Activated CD4-positive, CD25-positive, alpha-beta regulatory T cell (primary cell): ENCODE measurements at places on chromosomes 3 and 15.

DNA sequence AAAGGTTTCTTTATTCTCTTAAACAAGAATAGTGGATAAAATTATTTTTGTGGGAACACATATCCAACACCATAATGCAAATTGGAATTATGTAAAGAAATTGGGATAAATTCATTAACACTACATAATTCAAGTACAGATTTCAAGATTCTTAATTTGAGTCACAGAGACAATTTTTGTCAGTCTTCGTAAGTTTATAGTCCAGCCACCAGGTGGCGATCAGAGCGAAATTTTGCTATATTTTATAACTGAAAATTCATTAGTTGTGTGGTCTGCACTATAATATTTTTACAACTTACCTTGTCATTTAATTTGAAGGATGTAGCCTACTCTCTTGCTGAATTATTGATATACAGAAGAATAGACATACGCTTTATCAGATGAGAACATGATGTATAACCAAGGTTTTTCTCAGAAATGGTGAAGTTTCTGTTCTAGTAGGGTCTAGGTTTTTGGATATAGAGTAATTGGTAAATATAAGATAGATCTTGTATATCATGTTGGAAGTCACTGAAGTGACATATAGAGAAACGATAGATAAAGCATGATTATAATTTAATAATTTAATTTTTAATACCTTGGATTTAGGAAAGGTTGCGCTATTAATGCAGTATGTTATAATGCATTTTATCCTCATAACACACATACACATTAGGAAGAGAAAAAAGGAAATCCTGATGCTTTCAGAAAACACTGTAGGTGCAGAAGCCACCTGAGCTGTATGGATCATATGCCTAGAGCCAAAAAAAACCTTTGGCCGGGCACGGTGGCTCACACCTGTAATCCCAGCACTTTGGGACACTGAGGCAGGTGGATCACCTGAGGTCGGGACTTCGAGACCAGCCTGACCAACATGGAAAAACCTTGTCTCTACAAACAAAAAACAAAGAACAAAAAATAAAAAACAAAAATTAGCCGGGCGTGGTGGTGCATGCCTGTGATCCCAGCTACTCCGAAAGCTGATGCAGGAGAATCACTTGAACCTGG, 31.7 kb downstream of the PLSCR4 start:
- DNase-seq = no peak

DNA sequence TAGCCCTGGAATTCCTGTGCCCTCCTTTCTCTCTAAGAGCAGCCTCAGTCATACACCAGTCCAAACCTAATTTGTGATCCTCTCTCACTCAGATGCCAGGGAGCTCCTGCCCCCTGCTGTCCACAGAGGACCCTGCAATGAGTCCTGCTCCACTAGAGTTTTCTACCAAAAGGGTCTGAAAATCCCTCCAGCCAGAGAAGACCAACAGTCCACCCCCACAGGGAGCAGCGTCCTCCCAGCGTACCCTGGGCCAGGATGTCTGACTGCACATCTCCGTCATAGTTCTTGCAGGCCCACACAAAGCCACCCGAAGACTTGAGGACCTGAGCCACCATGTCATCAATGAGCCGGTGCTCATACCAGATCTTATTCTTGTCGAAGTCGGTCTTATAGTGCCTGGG, 15.4 kb downstream of the IDH2 start:
- DNase-seq = peak; percentile 37

GRCh38 chr3:55946574-55947160, 459.6 kb upstream of the WNT5A start:
- no peak for DNase-seq

DNA sequence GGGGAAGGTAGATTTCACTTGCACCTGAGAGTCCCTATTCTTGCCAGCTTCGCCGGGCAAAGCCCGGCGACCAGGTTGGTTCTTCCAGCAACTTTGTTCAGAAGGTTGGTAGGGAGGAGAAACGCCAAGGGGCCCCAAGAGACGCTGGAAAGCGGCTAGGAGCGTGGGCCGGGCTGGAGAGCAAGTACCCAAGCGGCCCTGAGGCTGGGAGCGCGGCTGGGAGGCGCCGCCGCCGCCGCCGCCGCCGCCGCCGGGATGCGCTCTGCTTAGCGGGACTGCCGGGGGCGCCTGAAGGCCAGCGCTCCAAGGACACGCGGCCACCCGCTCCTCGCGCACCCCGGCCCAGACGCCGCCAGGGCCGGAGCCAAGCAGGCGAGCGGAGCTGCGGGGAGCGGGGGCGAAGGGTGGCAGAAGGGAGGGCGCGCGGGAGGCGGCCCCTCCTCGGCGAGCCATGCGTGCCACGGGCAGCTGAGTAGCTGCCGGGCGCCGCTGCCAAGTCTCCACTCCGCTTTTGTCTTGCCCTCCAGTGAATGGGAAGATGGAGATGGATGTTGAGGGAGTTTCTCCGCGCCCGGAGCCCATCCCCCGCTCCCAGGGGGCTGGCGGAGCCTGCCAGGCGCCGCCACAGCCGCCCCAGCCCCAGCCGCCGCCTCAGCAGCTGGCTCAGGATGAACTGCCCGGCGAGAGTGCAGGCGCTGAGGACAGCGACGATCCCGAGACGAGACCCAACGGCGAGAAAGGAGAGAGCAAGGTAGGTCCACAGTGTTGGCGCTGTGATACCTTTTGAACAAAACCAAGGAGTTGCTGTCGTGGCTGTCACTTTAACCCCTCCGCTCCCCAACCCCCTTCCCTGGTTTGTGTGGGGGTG, 227.4 kb upstream of the AZI2 start:
- DNase-seq = no peak

DNA sequence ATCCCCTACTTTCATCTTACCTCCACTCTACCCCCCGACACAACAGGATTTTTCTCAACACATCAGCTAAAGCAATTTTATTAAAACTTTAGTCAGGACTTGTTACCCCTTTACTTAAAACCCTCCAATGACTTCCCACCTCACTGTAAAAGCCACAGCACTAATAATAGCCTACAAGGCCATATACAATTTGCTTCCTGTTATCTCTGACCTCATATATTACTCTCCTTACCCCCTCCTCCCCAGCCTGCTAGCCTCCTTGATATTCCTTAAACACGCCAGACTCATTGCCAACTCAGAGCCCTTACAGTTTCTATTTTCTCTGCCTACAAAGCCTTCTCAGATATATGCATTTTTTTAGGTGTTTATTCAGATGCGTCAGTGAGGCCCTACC, 54.4 kb downstream of the DCUN1D1 start:
- no peak for DNase-seq

DNA sequence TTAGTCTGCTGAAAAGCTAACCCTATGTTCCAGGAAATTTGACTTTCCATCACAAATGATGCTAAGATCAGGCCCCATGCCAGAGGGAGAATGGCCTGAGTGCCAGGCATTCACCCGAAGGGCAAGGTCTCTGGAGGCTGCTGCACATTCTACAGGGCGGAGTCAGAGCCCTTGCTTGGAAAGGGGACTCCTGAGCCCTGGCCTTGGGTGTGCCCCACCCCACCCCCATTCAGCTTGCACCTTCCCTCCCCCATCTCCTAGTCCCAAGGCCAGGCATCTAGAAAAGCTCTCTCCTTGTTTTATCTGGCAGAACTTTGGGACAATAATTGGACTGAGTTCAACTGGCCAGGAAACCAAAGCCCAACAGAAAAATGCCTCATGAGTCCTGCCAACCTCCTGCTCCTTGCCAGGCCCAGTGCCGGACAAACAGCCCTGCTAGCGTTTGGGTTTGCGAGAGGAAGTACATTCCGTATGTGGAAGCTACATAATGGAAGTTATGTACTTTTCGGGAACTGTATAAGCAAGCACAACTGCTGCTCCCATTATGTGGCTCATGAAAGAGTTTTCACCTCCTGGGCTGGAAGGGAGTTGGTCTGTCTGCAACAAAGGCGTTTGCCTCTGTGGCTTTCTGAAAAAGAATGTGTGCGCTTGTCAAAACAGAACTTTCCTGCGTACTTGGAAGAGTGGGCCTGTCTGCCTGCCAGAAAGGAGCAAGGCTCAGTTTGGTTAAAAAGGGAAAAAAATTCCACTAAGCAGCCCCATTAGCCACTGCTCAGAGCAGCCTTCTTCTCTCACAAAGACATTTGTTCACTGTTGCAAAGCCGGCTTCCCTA, 321.5 kb upstream of the CTNNB1 start:
- no peak for DNase-seq

DNA sequence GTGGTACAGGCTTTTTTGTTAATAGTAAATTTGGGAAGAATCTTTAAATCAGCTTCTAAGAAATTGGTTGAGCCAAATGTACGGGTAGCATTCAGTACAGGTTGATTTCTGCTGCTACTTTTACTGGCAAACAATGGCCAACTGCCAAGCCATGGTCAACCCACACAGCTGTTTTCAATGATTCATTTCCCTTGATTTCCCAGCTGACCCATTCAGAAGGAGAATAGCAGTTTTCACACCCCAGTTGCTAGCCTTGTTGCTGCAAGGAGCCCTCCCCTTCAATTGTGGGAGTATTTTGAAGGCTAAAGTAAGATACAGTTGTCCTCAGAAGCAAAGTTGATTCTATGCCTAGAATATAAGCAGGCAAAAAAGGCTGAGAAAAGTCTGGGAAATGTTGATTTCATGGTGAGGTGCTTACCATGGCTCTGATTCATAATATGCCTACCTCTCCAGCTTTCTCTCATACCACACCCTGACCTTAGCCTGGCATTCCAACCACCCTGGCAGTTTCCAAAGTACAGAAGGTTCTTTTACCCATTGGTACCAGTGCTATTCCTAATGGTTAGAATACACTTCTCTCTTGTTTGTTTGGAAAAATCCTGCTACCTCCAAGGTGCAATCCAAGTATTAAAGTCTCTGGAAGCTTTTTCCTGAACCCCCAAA, 320.3 kb upstream of the TGFBR2 start:
- DNase-seq = no peak

- DNase-seq = no peak
Observed at GRCh38 chr3:149134575-149134974, 5.1 kb downstream of the HPS3 start.

GRCh38 chr3:23481011-23481615, 278.0 kb downstream of the UBE2E2 start:
- DNase-seq = no peak

GRCh38 chr3:120071259-120071658, 23.0 kb downstream of the GSK3B start:
- no peak for DNase-seq

DNA sequence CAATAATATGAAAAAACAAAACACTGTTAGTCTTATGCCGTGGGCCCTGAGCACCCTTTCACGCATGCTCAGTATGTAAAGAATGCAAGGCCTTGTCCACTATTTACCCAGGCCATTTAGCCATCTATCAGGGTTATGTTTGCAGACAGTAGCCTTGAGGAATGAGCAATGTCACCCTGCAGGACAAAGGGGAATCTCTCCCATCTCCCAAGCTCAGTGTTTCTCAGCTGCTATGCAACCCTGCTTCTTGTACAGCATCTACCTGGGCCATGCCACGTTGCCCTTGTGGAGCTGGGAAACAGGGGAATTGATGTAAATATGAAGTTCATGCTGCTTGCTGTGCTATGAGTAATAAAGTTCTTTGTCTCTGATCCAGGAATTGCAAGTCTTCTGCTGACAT, 51.5 kb upstream of the SLCO2A1 start:
- DNase-seq = no peak

GRCh38 chr3:37395286-37395685, 220.9 kb upstream of the LRRFIP2 start:
- DNase-seq = no peak

DNA sequence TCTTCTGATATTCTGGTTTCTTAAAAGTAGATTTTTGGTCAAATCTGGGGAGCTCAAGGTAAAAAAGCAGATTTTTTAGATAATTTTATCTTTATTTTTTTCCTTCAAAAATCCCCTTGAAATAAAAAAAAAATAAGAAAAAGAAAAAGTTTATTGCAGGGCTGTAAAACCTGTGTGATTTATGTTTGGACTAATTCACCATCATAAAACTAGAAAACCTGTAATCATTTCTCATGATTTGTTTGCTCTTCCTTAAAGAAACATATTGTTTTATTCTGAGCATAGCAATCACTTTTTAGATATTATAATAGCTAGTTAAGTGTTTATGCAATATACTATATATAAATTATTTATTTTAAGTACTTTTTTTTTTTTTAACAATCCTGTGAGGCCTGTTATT, 68.0 kb downstream of the NEO1 start:
- no peak for DNase-seq

DNA sequence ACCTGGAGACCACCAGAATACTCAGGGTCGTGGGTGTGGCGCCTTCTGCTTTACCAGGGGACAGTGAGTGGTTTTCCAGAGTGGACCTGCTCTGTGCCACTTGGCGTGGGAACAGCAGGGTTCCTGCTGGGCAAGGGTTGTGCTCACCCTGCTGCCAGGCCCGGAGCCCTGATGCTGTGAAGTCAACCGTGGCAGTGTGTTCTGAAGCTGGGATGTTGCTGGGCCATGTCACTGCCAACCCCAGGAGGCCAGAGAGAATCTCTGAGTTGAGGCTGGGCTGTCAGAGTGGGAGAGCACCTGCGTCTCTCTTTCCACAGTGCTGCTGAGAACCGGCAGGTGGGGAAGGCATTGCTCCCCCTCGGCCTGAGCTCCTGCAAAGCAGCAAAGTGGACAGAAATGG, 48.7 kb downstream of the FBLN2 start:
- no peak for DNase-seq

- DNase-seq = no peak
Observed at GRCh38 chr3:143118630-143119008, 952 bp upstream of the CHST2 start.

DNA sequence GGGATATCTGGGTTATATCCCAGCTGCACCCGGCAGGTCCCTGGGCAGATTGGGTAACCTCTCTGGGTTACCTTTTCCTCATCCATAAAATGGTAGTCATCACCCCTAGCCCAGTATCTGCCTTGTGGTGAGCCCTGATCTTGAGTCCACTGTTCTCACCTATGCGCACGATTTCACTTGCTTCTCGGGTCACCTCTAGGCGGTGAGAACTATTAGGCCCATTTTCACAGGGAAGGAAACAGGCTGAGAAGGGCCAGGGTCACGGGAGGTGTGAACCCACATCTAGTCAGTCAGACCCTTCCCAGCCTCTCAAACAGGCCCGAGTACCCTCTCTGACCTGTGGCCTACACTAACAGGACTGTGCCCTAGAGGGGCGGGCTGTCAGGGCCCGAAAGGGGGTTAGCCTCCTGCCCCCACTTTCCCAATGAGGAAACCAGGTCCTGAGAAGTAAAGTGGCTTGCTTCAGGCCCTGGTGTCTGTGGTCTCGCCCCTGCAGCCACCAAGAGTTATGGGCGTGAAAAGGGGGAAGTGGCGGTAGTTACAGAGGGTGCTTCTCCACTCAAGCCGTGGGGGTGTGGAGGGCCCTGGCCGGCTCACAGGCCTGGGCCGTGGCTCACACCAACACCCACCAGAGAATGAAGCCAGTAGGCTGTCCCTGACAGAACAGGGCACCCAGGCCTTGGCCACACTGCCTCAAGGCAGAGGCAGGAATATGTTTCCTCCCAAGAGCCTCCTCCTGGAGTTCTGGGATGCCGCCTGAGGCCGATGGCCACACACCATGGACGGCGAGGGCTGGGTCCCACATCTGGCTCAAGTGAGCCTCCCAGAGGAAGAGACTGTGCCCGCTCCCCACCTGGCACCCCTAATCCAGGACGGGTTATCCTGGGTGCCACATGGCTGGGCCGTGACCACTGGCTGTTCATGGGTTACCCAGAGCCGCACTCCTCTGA, 19.5 kb downstream of the PSTPIP1 start:
- DNase-seq = no peak

- DNase-seq = no peak
Observed at GRCh38 chr3:128098234-128098633, 25.4 kb downstream of the RUVBL1 start.
